ENCODE measurements at places on chromosomes 16 and 17. TPM values are rescaled to one million over a fixed set of nuclear protein-coding genes. Genes with fewer than 3 reads are reported as not detected.

Gene IL34
- not detected for total RNA-seq

Gene NT5M
- 1.8 TPM for total RNA-seq

Gene SPATA22
- not detected for total RNA-seq

DNA sequence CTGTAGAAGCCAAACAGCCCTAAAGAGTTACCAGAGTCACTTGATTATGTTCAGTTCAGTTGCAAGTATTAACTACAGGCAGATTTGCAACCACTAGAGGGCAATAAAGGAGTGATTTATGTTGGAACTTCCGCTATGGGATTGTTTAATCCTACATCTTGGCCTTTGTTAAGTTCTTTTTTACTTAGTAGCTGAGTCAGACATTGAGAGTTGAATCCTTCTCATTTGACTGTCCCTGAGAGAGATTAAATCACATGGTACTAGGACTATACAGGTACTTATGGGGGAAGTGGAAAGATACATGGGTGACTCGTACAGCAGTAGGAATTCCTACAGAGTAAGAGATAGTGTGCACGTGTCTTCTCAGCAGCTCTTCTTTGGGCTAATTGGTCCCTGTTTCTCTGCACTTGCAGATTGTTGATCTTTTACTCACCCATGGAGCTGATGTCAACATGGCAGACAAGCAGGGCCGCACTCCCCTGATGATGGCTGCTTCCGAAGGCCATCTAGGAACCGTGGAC is 40.3 kb downstream of the CYB561 start:
- H3K4me1 ChIP-seq: no peaks in the 10 kb centered on the region
- peak overlapping the region; percentile 39 for H3K27ac ChIP-seq
- DNase-seq: no peak
- no peak overlapping the region for H3K4me3 ChIP-seq

- H3K36me3 ChIP-seq: no peaks in the 10 kb centered on the region
- no peaks in the 10 kb centered on the region for H3K4me1 ChIP-seq
- no peaks in the 10 kb centered on the region for H3K27me3 ChIP-seq
- DNase-seq: no peak
Measured at GRCh38 chr17:8976638-8977037, 11.1 kb upstream of the PIK3R5 start.

GRCh38 chr17:4110152-4110551 is 32.7 kb downstream of the ZZEF1 start:
- H3K27ac ChIP-seq: no peak overlapping the region
- no peak for DNase-seq
- no peak overlapping the region for H3K4me3 ChIP-seq
- no peaks in the 10 kb centered on the region for H3K4me1 ChIP-seq

- no peaks in the 10 kb centered on the region for H3K27me3 ChIP-seq
- H3K36me3 ChIP-seq: no peaks in the 10 kb centered on the region
- H3K4me1 ChIP-seq: no peaks in the 10 kb centered on the region
- peak overlapping the region; percentile 29 for H3K27ac ChIP-seq
- no peak overlapping the region for H3K4me3 ChIP-seq
Measured at GRCh38 chr17:30421592-30421991, 42.9 kb downstream of the CPD start.

All from uterus (tissue), 4 donors.